ENCODE measurements at places on chromosomes 6 and 20.

DNA sequence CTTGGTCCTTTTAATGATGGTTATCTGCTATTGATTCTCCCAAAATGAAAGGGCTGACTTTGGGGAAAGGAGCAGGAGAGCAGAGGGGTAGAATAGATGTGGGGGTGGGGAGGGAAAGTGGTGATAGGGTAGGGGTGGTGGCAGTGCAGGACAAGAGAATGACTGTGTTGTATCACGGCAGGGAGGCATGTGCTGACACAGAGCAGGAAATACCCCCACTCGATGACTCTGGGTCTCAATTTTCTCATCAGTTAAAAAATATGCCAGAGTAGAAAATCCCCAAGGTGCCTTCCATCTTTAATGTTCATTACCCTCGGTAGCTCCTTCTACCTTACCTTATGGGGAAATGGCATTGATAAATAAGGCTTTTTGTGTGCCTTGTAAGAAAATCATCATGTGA is 79.0 kb upstream of the ATXN1 start:
- no peak for DNase-seq

DNA sequence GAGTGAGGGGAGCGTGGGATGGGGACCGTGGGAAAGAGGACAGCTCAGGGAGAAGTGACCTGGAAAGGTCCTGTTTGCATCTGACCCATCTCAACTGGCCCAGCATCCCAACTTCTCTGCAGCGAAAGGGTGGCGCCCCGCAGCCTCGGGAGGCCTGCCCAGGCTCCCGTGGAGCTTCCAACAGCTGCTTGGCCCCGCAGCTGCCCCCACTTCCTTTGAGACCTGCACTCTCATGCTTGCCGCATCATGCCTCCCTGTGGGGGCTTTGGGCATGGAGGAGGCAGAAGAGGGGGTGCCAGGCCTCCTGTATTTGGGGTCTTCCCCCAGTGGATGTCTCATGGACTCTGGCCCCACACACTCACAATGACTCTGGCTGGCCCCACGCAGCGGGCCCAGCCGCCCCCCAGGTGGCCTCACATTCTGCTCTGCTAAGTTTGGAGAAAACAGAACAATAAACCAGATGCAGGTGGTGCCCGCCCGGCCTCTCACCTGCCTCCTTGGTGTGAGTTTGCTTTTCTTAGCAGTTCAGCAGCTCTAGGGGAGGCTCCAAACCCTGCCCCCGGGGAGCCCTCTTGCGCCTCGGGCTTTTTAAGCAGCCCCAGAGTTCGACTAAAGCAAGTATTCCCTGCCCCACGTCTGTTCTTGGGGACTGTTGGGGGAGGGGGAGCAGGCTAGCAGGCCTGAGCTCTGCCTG is 40.7 kb downstream of the CPXM1 start:
- no peak for DNase-seq

DNA sequence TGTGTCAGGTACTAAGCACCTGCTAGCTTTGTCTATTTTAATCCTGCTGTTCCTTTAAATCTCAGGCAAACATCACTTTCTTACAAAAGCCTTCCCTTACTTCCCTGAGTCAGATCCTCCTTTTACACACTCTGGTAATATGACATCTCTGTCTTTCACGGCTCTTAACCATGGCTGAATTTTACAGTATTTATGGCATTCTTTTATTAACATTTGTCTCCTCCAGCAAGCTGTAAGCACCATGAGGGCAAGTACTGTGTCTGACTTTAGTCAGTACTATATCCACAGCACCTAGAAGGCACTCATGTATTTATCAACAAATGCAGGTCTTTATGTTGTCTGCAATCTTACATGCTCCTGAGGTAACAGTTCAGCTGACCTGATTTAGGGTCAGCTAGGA is 33.7 kb upstream of the HBS1L start:
- no peak for DNase-seq

DNA sequence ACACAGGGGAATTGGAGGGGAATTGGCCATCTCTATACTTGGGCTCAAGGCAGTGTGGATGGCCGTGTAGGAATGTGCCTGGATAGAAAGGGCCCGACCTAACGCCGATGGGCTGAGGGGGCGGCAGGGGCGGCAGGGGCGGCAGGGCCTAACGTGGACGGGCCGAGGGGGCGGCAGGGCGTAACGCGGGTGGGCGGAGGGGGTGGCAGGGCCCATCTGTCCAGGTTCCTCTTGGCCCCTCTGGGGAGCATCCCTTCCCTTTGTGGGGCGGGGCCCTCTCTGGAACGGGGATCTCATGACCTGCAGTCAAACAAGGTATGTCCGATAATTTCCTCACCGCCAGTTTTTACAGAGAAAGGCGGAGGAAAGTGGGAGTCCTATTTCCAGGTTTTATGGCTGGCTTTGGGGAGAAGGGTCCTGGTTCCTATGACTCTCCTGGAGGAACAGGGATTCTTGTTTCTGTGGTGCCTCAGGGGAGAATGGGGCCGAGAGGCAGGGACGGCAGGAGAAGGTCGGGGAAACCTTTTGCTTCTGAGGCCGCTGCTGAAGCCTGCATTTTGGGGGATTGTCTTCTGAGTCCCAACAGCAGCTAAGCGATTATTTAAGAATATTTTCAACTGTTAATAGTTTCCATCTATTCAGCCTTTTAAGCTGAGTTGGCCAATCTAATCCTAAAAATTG is 100.8 kb upstream of the FRMD1 start:
- no peak for DNase-seq

DNA sequence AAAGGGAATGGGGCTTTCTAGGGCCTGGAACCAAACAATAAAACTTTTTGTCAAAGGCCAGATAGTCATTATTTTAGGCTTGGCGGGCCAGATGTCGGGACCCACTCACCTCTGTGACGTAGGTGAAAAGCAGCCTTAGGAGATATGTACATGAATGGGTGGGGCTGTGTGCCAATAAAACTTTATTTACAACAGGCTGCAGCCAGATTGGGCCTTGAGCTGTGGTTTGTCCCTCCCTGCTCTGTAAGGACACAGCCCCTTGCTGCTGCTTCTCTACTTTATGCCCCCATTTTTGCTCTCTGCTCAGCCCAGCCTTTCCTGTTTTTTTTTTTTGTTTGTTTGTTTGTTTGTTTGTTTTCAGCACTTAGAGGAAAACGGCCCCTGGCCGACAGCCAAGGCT is 32.7 kb downstream of the CDH4 start:
- no peak for DNase-seq

- DNase-seq: no peak
These were observed 72.3 kb upstream of the CENPW start for GRCh38 chr6:126267626-126268025.

DNA sequence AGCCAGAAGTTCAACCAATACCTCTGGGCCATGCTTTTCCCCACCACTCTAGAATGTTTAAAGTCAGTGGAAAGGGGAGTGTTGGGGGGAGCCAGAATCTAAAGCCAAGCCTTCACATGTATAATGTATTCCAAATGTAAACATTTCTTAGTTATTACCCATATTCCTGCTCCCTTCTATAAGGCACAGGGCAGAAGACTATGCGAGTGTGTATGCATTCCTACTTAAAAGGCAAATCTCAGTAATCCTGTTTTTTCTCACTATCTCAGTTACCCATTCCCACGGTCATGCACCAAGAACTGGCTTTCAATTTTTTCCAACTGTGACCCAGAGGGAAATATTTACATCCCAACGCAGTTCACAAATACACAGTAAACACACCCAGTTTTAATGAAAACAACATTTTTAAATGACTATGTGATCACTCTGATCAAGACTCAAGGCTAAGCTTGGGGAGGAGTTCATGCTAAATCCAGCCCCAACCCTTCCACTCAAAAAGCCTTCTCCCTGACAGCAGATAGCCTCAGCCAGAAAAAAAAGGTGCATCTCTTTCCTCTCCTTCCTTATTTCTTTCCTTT is 57.5 kb downstream of the EPB41L2 start:
- DNase-seq: no peak

DNA sequence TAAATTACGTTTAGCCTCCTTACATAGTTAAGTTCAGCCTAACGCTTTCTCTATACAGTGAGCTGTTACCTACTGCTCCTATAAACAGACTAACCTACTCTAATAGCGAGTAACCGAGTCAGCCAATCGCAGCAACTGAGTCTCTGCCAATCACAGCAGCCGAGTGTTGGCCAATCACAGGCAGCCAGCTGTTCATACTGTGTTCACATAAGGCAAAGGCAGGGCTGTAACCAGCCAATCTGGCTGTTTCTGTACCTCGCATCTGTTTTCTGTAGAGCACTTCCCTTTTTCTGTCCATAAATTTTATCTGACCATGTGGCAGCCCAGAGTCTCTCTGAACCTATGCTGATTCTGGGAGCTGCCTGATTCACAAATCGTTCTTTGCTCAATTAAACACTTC is 263.9 kb upstream of the JARID2 start:
- no peak for DNase-seq

DNA sequence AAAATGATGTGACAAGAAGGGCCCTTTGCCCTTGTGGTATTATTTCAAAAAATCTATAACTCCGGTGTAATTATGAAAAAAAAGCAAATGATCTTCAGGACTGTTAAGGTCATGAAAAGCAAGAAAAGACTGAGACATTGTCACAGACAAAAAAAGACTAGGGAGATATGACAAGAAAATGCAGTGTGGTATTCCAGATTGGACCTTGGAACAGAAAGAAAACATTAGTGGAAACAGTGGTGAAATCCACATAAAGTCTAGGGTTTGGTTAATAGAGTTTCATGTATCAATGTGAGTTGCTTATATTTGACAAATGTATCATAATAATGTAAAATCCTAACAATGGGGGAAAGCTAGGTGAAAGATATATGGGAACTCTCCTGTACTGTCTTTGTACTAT is 26.8 kb upstream of the SLC17A3 start:
- no peak for DNase-seq

GRCh38 chr6:36301781-36302180 is 31.9 kb downstream of the PNPLA1 start:
- no peak for DNase-seq

GRCh38 chr6:169959136-169960002 is 207.9 kb downstream of the ERMARD start:
- DNase-seq: peak; percentile 26

DNA sequence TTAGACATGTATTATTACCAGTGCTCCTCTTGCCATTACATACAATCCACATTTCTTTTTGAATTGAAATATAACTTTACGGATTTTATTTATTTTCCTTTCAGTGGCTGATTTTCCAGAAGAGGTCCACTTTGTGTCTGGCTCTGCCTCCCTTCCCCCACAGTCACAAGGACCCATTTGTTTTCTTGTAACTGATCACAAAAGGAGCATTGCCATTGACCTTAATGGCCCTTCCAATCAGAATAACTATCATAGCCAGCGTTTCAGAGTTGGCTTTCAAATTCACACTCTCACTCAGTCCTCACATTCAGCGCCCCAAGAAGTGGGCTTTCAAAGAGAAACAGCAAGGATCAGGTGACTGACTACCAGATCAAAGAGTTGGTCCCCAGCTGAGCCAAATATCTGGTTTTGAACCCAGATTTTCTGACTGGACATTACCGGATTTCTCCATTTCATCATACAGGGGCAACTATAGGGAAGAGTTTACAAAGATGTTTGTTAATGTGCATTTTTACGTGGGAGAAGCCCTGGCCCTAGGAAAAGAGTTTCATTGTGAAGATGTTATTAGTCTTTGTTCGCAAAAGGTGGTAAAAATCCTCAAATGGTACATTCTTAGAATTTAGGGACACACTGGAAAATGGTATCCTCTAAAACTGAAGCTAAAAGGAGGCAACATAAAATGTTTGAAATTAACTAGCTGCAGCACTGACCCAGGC is 2.0 kb upstream of the SLC22A23 start:
- no peak for DNase-seq

GRCh38 chr20:6700563-6701329 is 66.7 kb upstream of the BMP2 start:
- no peak for DNase-seq

DNA sequence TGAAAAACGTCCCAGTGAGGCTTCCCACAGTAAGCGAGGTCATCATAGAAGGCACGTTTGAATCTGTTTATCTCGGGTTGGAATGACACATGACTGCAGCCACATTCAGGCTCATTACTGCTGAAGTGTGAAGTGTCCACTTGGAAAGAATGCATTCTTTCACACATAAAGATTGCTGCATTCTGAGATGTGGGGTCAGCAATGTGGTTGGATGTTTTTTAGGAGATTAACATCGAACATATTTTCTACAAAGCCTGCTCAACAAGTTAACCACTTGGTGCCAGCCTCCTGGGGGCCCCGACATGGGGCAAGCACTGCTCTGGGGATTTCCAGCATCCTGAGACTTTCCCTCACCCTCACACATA is 79.9 kb downstream of the BMP6 start:
- DNase-seq: no peak

- no peak for DNase-seq
These were observed 12.1 kb downstream of the HIVEP2 start for GRCh38 chr6:142932889-142933288.

GRCh38 chr6:4180652-4181255 is 45.4 kb upstream of the ECI2 start:
- no peak for DNase-seq

GRCh38 chr20:39395478-39396291 is 433.5 kb downstream of the DHX35 start:
- no peak for DNase-seq

- no peak for DNase-seq
These were observed 20.9 kb downstream of the DEF6 start for GRCh38 chr6:35318196-35319171.

- DNase-seq: no peak
These were observed 140.5 kb downstream of the BTBD3 start for GRCh38 chr20:12058216-12058615.

DNA sequence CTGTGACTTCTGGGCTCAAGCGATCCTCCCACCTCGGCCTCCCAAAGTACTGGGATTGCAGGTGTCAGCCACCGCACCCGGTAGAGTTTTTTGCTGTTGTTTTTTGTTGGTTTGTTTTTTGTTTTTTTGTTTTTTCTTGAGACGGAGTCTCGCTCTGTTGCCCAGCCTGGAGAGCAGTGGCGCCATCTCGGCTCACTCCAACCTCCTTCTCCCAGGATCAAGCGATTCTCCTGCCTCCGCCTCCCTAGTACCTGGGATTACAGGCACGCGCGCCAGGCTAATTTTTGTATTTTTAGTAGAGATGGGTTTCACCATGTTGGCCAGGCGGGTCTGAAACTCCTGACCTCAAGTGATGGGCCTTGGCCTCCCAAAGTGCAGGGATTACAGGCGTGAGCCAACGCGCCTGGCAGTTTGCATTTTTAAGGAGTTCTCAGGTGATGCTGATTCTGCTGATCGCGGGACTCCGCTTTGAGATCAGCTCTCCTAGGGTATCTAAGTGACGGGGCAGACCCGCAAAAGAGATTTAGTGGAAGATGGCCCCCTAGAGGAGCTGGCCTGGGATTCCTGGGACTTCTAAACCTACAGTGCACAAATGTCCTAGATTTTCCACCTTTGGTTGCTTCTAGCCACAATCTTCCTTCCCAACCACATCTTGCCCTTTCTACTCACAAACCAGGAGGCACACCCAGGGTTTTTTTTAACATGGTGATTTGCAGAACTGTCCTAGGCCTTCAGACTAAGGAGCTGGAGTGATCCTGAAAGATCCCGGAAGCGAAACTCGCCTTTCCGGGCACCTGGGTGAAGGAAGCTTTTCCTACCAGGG is 45.2 kb downstream of the DPPA5 start:
- no peak for DNase-seq

GRCh38 chr6:37258405-37259105 is 611 bp upstream of the TMEM217 start:
- no peak for DNase-seq

GRCh38 chr6:16129623-16130401 is 926 bp downstream of the MYLIP start:
- DNase-seq: no peak

- DNase-seq: no peak
These were observed 185.4 kb downstream of the TRIM27 start for GRCh38 chr6:28738396-28738765.

GRCh38 chr6:151276112-151276740 is 36.5 kb downstream of the AKAP12 start:
- no peak for DNase-seq
